Left lung (tissue), 14 donors: ENCODE measurements at places on chromosomes 6 and 20. TPM values are rescaled to one million over a fixed set of nuclear protein-coding genes. Genes with fewer than 3 reads are reported as not detected.
A peak's percentile ranks its signal among the peaks of the same experiment; 100 is the strongest.

DNA sequence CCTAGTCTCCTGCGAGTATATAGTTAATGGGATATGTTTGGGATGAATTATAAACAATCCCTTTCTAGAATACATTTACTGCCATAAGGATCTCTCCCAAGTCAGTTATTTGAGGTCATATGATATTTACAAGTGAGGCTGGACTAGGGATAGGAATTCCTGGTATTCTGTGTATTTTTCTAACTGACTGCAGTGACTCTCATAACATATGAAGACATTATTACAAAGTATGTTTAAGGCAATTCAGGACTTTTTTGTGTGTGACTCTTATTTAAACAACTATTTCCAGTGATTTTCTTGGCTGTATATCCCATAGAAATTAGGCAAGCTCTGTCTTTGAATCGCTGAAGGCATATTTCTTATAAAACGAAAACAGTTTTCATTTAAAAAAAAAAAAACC is 18.4 kb upstream of the TNFAIP3 start:
- no peaks in the 10 kb centered on the region for H3K36me3 ChIP-seq
- H3K4me1 ChIP-seq = peaks cover 48% of the 10 kb centered on the region
- no peaks in the 10 kb centered on the region for H3K27me3 ChIP-seq
- no peak overlapping the region for H3K4me3 ChIP-seq
- H3K27ac ChIP-seq = no peak overlapping the region

DNA sequence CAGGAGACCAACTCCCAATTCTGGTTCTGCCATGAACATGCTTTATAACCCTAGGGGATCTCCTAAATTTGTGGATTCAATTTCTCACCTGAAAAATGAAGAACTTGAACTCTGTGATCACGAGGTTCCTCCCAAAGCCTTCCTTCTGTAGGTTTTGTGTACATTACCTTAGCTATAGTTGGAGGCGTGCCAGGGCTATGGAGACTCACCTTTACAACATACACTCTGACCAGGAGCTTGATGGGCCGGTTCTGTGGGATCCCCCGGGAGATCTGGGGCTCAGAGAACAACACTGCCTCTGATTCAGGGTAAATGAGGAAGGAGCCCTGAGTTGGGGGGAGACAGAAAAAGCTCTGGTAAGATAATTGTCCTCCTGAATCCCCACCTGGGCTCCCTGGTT is 34.1 kb downstream of the ERGIC3 start:
- H3K4me1 ChIP-seq = no peaks in the 10 kb centered on the region
- peak; percentile 70 for DNase-seq
- H3K36me3 ChIP-seq = no peaks in the 10 kb centered on the region
- H3K27me3 ChIP-seq = no peaks in the 10 kb centered on the region
- no peak overlapping the region for H3K27ac ChIP-seq

DNA sequence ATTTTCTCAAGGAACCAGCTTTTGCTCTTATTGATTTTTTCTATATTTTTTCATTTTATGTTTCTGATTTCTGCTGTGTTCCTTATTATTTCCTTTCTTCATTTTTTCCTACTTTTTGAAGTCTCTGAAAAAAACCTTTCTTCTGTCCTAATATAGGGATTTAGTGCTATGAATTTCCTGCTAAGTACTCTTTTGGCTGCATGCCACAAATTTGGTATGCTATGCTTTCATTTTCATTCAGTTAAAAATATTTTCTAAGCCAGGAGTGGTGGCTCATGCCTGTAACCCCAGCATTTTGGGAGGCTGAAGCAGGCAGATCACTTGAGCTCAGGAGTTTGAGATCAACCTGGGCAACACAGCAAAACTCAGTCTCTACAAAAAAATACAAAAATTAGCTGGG is 30.6 kb downstream of the SIRPD start:
- no peak overlapping the region for H3K4me3 ChIP-seq
- H3K4me1 ChIP-seq = no peaks in the 10 kb centered on the region
- no peak overlapping the region for H3K27ac ChIP-seq
- no peak for DNase-seq
- H3K36me3 ChIP-seq = no peaks in the 10 kb centered on the region

ABHD16B gene
- not detected for total RNA-seq

CDSN gene
- 0.13 TPM for total RNA-seq
